ENCODE measurements at places on chromosomes 2 and 18.
A peak's percentile ranks its signal among the peaks of the same experiment; 100 is the strongest.

GRCh38 chr18:48217258-48218250, 191.6 kb downstream of the ZBTB7C start:
- no peak overlapping the region for H3K4me3 ChIP-seq
- no peaks in the 10 kb centered on the region for H3K36me3 ChIP-seq
- no peaks in the 10 kb centered on the region for H3K27me3 ChIP-seq

DNA sequence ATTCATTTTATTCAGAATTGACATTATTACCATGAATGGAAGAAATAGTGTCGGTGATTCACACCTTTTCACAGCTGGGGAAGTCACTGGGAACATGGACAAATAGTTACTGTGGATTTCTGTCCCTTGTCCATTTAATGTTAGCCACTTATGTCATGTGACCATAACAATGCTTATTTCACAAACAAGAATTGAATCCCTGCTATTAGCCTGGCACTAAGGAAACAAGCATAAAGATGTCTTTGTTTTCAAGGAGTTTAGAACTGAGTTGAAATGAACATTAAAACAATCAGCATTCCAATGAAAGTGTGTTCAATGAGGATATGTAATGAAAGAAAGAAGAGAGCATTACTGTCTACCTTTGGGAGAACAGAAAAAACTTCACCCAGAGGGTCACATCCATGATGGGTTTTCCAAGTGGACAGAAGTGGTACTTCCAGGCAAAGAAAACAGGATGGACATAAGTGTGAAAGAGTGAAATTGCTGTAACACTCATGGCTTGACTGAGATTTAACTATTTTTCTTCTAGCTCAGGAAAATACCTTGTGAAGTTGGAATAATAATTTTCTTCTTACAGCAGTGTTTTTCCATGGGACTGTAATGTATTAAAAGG, 324.5 kb upstream of the UBE2E3 start:
- no peak overlapping the region for H3K4me3 ChIP-seq
- H3K27ac ChIP-seq: no peak overlapping the region
- no peaks in the 10 kb centered on the region for H3K27me3 ChIP-seq
- H3K4me1 ChIP-seq: no peaks in the 10 kb centered on the region

DNA sequence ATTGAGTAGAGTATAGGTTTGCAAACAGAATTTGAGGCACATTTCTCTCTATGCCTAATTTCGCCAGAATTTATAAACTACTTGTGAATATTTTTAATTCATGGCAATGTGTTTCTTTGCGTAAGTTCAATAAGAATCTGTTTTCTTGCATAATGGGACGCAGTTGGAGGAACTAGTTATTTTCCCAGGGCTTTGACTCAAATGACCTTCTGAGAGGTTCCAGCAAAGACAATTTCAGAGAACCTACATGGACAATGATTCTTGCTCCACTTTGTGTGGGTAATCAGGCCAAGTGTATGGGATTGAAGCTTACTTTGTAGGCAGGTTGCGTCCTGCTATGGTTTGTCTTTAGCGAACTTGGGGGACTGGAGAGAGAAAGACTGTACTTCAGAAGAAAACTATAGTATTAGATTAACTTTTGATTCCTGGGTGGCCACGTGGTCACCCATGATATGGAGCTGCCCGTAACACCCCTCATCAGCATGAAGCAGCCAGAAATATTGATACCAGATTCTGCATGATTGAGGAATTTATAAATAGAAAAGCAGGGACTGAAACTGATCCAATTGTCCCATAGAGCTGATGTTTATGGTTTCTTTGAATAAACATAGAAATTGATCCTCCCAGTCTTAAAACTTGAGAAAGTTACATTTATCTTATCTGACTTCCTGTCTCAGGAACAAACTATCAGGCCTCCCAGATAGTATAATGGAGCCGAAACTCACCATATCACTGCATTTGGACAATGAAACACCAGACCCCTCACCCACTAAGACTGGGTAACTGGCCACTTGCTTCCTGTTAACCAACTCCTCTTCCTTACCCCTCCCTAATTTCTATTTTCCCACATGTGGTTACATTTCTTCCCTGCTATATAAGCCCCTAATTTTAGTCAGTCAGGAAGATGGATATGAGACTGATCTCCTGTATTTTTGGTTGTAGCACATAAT, 815.3 kb upstream of the HS6ST1 start:
- H3K4me1 ChIP-seq: no peaks in the 10 kb centered on the region
- DNase-seq: no peak
- no peak overlapping the region for H3K27ac ChIP-seq

- DNase-seq: peak; percentile 92
- peak overlapping the region; percentile 96 for H3K4me3 ChIP-seq
- H3K27ac ChIP-seq: no peak overlapping the region
Observed at GRCh38 chr2:237474931-237475703, 11.9 kb upstream of the MLPH start.

- no peak overlapping the region for H3K27ac ChIP-seq
- DNase-seq: peak; percentile 80
- peaks cover 56% of the 10 kb centered on the region for H3K27me3 ChIP-seq
- H3K4me3 ChIP-seq: peak overlapping the region; percentile 67
- peaks cover 6% of the 10 kb centered on the region for H3K4me1 ChIP-seq
Observed at GRCh38 chr2:115161081-115161770, 718.8 kb downstream of the DPP10 start.

DNA sequence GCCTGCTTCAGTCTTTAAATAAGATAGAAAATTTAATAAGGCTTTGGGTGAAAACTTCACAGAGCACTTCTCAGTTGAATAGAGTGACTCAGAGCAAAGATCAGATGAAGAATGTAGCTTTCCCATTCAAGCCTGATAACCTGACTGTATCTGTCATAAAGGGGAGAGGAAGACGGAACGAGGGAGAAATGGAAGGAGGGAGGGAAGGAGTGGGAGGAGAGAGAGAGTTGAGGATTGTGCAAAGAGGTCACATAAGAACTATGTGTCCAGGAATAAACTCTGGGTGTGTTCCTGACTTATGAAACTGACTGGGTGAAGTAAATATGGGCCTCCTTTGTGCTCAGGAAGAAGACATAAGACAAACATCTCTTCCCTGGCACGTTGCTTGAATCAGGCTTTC, 385.5 kb downstream of the LPIN1 start:
- no peak overlapping the region for H3K4me3 ChIP-seq
- no peak overlapping the region for H3K27ac ChIP-seq
- no peaks in the 10 kb centered on the region for H3K36me3 ChIP-seq
- no peaks in the 10 kb centered on the region for H3K4me1 ChIP-seq
- no peak for DNase-seq
- H3K27me3 ChIP-seq: no peaks in the 10 kb centered on the region

- DNase-seq: no peak
- H3K27me3 ChIP-seq: no peaks in the 10 kb centered on the region
- no peaks in the 10 kb centered on the region for H3K36me3 ChIP-seq
- H3K4me1 ChIP-seq: peaks cover 7% of the 10 kb centered on the region
Observed at GRCh38 chr2:225010804-225011203, 31.5 kb downstream of the DOCK10 start.

DNA sequence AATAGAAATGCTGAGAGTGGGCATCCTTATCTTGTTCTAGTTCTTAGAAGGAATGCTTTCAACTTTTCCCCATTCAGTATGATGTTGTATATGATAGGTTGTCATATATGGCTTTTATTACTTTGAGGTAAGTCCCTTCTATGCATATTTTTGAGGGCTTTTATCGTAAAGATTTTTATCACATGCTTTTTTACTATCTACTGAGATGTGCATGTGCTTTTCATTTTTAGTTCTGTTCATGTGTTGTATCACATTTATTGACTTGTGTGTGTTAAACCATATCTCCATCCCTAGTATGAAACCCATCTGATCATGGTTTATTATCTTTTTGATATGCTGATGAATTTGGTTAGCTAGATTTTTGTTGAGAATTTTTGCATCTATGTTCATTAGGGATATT, 1008.8 kb downstream of the CNTNAP5 start:
- no peak overlapping the region for H3K27ac ChIP-seq
- no peaks in the 10 kb centered on the region for H3K27me3 ChIP-seq
- H3K36me3 ChIP-seq: no peaks in the 10 kb centered on the region
- no peaks in the 10 kb centered on the region for H3K4me1 ChIP-seq

DNA sequence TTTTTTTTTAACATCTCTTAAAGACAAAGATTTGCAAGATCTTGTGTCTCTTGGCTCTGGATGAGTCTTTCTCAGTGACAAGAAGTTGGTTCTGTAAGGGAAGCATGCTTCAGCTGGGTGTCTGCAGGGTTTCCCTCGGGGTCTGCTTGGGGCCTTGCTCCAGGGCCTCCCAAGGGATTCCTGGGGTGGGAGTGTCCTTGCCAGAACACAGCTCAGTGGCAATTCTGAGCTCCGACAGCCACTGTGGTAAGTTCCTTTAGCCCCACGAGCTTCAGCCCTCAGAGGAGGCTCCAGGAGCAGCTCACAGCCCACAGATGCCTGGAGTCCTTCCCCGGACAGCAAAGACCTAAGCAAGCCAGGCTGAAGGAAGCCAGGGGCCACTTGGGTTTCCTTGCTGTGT, 52.4 kb downstream of the EMX1 start:
- no peak for DNase-seq
- H3K27me3 ChIP-seq: no peaks in the 10 kb centered on the region
- no peaks in the 10 kb centered on the region for H3K36me3 ChIP-seq
- no peak overlapping the region for H3K4me3 ChIP-seq
- H3K4me1 ChIP-seq: peaks cover 3% of the 10 kb centered on the region
- no peak overlapping the region for H3K27ac ChIP-seq

GRCh38 chr2:190159453-190159852, 96.9 kb upstream of the MSTN start:
- H3K27ac ChIP-seq: no peak overlapping the region
- no peak overlapping the region for H3K4me3 ChIP-seq
- H3K36me3 ChIP-seq: no peaks in the 10 kb centered on the region
- peaks cover 9% of the 10 kb centered on the region for H3K4me1 ChIP-seq
- no peaks in the 10 kb centered on the region for H3K27me3 ChIP-seq
- DNase-seq: no peak

DNA sequence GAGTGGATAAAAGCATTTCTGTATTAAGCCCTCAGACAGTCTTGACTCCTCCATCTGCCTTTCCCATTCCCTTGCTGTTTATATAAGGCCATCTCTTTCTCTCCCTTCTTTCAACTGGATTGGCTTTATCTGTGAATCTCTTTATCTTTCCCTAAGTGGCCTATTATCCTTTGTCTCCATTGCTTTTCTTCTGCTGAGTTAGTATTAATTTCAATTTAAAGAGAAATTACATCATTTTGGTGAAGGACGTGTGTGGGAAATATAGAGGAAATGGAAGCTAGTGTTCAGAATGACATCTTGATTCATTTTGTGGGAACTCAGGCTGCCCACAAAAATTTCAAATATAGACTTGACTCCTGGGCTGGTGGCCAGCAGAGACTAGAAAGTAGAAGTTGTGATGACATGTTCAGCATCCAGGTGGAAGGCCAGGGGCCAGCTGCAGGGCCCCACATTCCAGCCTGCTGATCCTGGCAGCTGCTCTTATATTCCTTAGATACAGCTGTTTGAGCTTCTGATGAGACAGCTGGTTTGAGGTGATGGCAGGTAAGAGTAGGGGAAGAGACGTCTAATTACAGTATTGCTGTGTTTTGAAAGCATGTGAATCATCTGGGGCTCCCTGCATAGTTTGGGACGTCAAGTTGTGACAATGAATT, 52.3 kb downstream of the DIS3L2 start:
- H3K27me3 ChIP-seq: no peaks in the 10 kb centered on the region
- H3K27ac ChIP-seq: no peak overlapping the region
- H3K4me1 ChIP-seq: no peaks in the 10 kb centered on the region
- no peaks in the 10 kb centered on the region for H3K36me3 ChIP-seq
- no peak for DNase-seq

GRCh38 chr2:221272729-221273128, 299.4 kb downstream of the EPHA4 start:
- no peak for DNase-seq
- no peak overlapping the region for H3K4me3 ChIP-seq
- no peaks in the 10 kb centered on the region for H3K36me3 ChIP-seq

DNA sequence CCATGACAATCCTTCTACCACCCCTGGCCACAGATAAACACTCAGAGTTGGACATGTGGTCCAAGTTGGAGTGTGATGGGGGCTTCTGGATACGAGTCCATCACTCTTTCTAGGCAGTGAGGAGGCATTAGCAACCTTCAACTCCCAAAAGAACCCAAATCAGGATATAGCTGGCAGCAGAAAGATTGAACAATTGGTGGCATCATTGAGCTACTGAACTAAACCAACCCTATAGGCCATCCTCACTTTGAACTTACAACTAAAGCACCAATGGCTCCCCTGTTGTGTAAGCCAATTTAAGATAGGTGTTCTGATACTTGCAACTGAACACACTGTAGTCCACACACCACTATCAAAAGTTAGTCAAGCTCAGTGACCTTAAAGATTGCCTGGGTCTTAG, 24.0 kb upstream of the MARCO start:
- no peak overlapping the region for H3K27ac ChIP-seq
- DNase-seq: no peak
- H3K27me3 ChIP-seq: no peaks in the 10 kb centered on the region

DNA sequence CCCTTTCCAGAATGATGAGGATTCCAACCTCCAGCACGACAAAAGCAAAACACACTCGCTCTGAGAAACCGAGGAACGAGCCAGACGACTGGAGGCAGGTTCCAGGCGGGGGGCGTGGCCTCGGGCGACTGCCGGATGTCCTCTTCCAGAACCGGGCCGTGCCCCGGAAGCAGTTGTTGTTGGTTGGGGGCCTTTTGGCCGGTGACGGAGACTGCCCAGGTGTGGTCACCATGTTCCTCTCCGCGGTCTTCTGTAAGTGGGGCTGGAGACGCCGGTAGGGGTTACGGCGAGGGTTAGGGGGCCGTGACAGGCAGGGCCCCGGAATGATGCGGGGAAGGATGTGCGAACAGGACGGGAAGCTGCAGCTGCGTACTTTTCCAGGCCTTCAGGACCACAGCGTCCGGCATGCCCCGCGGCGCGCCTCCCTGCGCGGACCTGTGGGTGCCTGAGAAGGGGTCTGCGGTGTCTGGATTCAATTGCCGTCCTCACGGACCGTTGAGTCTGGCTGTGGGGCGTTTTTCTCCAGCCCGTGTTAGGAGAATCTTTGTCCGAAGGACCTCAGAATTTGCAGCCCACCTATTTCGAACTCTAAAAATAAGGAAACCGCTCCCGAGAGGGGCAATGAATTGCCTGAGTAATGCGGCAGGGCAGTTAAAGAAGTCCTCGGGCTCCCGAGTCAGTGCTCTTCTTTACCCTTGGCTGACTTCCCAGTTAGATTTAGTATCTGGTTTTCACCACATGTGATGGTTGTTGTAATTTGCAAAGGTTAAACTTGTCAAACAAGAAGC, at the start of gene MRPL33:
MRPL33 (plus strand) TSS at position 172 of the 788 bp plus-strand sequence; CDS start at position 231, 59 bp downstream.
- H3K4me3 ChIP-seq: peak within 1 kb of the TSS; percentile 94
- peaks cover 13% of the 10 kb centered on the region for H3K4me1 ChIP-seq
- DNase-seq: peak; percentile 96
- no peaks in the 10 kb centered on the region for H3K27me3 ChIP-seq
- no peak within 1 kb of the TSS for H3K27ac ChIP-seq

DNA sequence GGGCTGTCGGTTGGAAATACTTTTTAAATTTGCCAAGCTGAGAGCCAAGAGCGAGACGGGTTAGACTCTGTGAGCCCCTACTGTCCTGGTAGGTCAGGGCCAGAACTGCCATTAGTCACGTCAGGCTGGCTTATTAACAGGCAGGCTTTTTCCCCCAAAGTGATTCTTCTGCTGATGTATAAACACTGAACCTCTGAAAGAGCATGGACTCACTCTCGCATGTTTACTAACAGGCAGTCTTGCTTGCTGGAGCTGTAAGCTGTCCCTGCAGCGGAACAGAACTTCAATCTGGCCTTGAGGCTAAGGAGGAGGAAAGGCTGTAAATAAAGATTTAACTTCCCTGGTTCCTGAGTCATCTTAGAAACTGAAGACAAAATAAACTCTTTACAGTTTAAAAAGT, 288.4 kb downstream of the PIEZO2 start:
- H3K4me1 ChIP-seq: no peaks in the 10 kb centered on the region
- H3K4me3 ChIP-seq: no peak overlapping the region
- DNase-seq: no peak
- H3K36me3 ChIP-seq: no peaks in the 10 kb centered on the region

GRCh38 chr2:166563894-166564293, 69.8 kb upstream of the SCN7A start:
- H3K36me3 ChIP-seq: no peaks in the 10 kb centered on the region
- H3K4me1 ChIP-seq: no peaks in the 10 kb centered on the region
- H3K27ac ChIP-seq: no peak overlapping the region
- no peak overlapping the region for H3K4me3 ChIP-seq
